Tibial nerve (tissue), 4 donors: ENCODE measurements at places on chromosomes 7 and 10.

GRCh38 chr10:99827936-99828335 is 45.5 kb downstream of the ABCC2 start:
- no peak for DNase-seq

- no peak for DNase-seq
These were observed 465.1 kb downstream of the ATRNL1 start for GRCh38 chr10:115558252-115558651.

GRCh38 chr7:134866617-134867016 is 87.2 kb downstream of the CALD1 start:
- no peak for DNase-seq

DNA sequence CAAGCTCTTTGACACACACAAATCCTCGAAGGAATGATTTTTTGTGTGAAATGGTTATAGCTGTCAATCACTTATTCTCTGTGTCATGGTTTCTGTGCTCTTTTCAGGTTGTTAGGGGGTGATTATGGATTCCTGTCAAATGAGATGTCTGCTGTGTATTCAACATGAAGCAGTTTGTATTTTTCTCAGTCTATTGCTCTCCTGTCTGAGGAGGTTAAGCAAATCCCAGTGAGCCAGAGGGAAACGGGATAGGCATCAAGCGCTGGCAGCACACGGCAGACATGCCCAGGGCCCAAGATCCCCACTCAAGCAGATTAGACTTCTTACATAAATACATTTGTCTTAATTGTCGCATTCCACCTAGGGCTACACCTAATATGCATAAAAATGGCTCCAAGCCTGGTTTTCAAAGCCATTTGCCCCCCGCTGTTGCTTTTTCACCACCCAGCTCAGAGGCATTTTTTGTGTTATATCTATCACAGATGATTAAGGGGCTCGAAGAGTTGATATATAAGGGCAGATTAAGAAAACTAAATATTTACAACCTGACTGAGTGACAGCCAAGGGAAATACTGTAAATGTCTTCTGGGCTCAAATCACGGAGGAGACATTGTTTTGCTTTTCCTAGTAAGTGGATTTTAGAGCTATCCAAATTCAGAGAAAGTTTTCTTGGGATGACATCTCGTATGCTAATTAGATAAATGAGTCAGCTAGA is 192.7 kb upstream of the LRGUK start:
- no peak for DNase-seq

GRCh38 chr7:149791-150636 is 42.4 kb upstream of the FAM20C start:
- DNase-seq = peak; percentile 21

DNA sequence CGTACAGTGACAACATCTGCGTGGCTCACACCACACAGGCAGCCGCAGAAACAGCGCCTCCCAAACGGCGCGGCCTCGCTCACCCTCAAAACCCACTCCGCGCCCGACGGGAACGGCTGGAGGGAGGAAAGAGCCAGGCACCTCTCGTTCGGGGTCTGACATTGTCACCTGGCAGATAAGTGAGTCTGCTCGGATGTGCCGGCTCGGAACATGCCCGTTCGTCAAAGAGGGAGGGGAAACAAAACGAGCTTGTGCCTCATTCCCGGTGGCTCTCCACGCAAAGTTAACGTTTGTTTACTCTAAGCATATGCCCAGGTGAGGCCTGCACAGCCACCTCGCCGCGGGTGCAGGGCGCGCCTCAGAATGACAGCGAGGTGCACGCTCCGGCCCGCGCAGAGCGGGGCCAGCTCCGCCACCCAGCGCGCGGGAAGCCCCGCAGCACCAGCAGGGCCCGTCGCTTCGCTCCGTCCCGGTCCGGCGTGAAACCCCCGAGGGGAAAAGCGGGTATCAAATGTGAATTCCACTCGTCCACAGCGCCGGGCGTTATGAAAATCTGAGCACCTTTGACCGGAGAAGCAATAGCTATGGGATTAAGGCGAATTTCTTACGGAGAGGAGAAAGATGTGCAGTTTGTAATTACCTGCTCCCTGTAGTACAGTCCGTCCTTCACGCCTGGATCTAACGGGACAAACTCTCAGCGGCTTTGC is 13.1 kb downstream of the CNPY1 start:
- no peak for DNase-seq
